Stimulated activated CD4-positive, alpha-beta T cell treated with anti-CD3 and anti-CD28 coated beads, Interleukin-1b, Interleukin-23, amount 100 ng/mL, for 1 hour (primary cell): ENCODE measurements at places on chromosomes 7 and 10.

DNA sequence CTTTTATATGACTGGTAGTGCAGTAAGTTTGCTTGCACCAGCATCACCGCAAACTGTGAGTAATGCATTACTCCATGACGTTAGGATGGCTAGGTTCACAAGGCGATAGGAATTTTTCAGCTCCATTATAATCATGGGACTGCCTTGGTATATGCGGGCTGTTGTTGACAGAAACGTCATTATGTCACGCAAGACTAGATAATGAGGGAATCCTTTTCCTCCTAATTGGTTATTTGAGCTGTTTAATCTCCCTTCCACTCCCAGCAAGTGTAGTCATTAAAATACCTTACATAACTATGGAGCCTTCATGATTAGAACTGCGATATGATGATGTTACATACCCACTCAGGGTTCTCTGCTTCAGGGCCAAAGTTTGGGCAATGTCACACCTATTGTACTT, 17.3 kb downstream of the KLLN start:
- no peak for DNase-seq

DNA sequence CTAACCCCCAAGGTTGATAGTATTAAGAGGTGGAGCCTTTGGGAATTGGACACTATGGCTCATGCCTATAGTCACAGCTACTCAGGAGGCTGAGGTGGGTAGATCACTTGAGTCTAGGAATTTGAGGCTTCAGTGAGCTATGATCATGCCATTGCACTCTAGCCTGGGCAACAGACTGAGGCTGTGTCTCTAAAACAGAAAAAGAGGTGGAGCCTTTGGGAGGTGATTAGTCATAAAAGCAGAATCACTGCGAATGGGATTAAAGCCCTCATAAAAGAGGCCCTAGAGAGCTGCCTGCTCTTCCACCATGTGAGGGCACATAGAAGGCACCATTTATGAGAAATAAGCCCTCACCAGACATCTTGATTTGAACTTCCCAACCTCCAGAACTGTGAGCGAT, 81.9 kb downstream of the SKAP2 start:
- no peak for DNase-seq

DNA sequence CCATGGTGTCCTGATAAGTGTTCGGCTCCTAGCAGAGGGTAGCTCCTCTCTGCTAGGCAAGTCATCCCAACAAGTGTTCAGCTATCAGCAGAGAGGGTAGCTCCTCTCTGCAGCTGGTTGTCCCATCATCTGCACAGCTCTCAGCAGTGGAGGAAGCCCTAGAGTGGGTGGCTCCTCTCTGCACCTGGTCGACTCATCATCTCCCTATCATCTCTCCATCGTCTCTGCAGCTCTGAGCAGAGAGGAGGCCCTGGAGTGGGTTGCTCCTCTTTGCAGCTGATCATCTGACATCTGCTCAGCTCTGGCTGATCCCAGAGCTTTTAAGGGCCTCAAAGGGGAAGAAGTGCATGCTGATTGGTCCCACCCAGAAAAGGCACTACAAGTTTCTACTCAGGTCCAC, 199.9 kb upstream of the KMT2E start:
- DNase-seq = no peak

DNA sequence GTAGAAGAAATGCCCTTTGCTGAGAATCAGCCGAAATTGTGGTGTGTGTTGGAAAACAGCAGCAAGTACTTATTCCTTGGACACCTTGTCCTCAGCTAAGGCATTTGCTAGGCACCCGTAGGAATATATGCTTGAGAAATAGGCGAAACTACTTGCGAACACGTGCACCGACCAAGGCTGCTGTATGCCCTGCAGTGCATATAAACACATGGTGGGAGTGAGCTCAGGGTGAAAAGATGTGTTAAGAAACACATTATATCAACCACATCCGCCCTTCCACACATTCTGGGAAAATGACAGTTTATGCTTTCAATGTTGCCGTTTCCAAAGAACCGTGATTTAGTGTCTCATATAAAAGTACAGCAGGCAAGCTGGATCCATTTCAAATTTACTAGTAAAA, 199.2 kb downstream of the JCAD start:
- DNase-seq = no peak

DNA sequence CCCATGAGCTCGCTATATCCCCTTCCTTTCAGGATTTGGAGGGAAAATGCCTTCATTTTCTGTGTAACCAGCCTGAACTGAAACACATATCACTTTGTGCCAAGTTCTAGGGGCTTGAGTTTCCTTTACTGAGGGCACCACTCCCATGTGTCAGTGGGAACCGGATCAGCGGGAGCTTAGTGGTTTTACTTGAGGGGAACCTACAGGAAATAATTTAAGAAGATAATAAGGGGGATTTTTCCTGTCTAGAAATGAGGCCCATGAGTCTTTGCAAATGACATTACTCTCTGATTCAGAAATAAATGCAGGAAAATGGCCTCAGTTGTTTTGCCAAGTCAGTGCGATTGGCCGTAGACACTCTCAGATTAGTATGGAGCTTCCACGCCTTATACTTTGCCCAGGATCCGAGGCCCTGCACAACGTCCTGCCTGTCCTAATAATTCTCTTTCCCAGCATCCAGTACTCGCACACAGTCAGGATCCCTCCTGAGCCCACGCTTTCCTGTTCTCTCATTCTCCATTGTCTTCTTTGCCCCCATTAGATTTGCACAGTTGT, 86.4 kb upstream of the LYZL1 start:
- DNase-seq = no peak

- DNase-seq = no peak
Observed at GRCh38 chr7:101950450-101951119, 133.2 kb downstream of the CUX1 start.
